ENCODE measurements at places on chromosomes 7 and 10.

- DNase-seq, result peak; percentile 53
Observed at GRCh38 chr7:79377097-79377496, 76.4 kb downstream of the MAGI2 start.

GRCh38 chr7:80707318-80707717, 68.9 kb downstream of the CD36 start:
- DNase-seq, result peak; percentile 53

DNA sequence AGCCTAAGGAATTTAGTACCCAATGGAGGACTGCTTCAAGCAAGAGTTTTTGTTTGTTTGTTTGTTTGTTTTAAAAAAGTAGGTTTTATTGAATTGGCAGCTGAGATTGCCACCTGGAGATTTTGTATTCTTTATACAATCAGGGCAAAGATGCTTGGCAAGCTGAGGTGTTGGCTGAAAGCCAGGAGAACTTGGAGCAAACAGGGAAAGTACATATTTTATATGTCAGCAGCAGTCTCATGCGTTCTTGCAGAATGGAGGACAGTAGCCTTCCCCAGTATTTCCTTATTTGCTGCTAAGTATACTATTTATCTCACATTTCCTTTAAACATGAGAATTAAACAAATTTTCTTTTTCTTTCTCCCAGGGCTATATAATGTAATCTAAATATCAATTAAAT, 22.6 kb upstream of the ICA1 start:
- no peak for DNase-seq

DNA sequence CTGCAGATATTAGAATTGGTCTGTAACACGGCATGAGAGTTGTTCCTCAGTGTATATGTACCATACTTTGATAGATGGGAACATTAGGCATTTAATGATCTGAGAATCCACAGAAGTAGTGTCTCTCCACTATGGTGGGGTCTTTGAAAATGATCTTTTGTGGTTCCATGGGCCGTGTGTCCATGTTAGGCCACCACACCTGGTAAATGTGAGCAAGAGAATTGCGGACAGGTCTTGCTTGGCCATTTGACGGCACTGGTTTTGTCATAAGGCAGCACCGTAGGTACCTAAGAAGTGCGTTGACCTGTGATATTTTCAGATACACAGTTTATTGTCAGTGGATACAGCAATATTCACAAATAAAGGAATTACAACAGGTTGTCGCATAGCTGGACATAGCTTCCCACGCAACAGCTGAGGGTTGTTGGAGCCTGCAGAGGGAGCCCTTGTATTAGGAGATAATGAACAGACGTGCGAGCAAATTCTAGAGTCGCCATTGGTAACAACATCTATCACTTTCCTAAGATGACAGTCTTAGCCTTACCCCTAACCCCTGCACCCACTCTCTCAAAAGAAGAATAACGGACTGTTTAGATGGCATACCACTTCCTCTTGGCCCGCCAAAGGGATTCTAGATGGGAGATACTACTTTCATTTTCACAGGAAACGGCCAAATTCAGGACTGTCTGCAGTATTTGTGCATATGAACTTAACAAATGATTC, 111.4 kb downstream of the COL28A1 start:
- DNase-seq, result peak; percentile 79

DNA sequence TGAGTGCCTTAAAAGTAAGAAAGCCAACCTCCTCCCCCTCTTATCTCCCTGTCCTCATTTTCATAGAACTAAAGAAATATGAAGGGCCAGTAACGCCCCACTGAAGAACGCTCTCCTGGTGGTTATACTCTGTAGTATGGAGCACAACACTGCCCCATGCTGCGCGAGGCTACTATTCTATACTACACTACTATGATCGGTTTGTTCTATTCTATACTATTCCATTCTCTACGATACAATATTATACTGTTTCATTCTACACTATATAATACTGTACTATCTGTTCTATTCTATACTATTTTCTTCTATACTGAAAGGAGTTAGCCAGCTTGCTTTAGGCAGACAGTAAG, 34.8 kb downstream of the DIP2C start:
- DNase-seq, result no peak

GRCh38 chr10:12577610-12578009, 228.3 kb downstream of the CAMK1D start:
- DNase-seq, result no peak
